WTC11 (cell line): ENCODE measurements at places on chromosomes 16 and 17. TPM values are rescaled to one million over a fixed set of nuclear protein-coding genes. Genes with fewer than 3 reads are reported as not detected.

SPATA22 gene
- not detected in 3 replicates for total RNA-seq

EIF4A3 gene
- total RNA-seq, result 142 to 160 TPM (median 142 TPM) in 3 replicates

CACNG1 gene
- not detected in 3 replicates for total RNA-seq

RRAD gene
- total RNA-seq, result 0.16 to 0.52 TPM (median 0.18 TPM) in 3 replicates

ABAT gene
- total RNA-seq, result 4.4 to 6.6 TPM (median 5.4 TPM) in 3 replicates

SULT1A2 gene
- total RNA-seq, result 0.35 to 0.87 TPM (median 0.55 TPM) in 3 replicates

CA4 gene
- total RNA-seq, result 5.4 to 6.7 TPM (median 6.2 TPM) in 3 replicates

UTS2R gene
- 0.46 to 0.76 TPM (median 0.53 TPM) in 3 replicates for total RNA-seq

KRT9 gene
- total RNA-seq, result not detected in 3 replicates

NPIPB6 gene
- total RNA-seq, result 0.83 to 2.6 TPM (median 2.5 TPM) in 3 replicates

MT3 gene
- 0.71 to 1.2 TPM (median 0.77 TPM) in 3 replicates for total RNA-seq

PABPN1L gene
- not detected in 3 replicates for total RNA-seq

SERPINF2 gene
- 1.6 to 2.7 TPM (median 2.1 TPM) in 3 replicates for total RNA-seq

PIPOX gene
- 32.4 to 34.2 TPM (median 34.1 TPM) in 3 replicates for total RNA-seq

MYL4 gene
- total RNA-seq, result 0.50 TPM in 1 of 3 replicates, not detected in the others

ZNF469 gene
- 1.8 to 3.2 TPM (median 2.4 TPM) in 3 replicates for total RNA-seq

PARD6A gene
- 17.1 to 18.5 TPM (median 17.4 TPM) in 3 replicates for total RNA-seq

GRCh38 chr16:75043175-75043895 lies 44.5 kb downstream of the ZNRF1 start:
- no peak for DNase-seq

- no peak for DNase-seq
Measured at GRCh38 chr16:28932339-28933141, 769 bp downstream of the CD19 start.

DNA sequence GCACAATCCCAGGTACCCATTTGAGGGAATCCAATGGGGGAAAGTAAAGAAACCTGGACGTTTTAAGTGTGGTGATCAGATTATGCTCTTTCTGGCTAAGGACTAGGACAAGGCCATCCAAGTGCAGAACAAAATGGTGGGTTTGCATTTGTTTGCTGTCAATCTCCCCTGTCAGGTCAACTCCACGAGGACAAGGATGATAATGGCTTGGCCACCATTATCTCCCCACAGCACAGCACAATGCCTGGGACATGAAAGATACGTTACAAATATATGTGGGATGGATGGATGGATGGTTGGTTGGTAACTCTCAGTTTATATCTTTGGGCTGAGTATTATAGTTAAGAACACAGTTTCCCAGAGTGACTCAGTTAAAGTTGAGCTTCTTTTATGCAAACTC lies 526.9 kb downstream of the NPIPA7 start:
- no peak for DNase-seq

- no peak for DNase-seq
Measured at GRCh38 chr17:37702598-37702997, 42.3 kb downstream of the HNF1B start.

DNA sequence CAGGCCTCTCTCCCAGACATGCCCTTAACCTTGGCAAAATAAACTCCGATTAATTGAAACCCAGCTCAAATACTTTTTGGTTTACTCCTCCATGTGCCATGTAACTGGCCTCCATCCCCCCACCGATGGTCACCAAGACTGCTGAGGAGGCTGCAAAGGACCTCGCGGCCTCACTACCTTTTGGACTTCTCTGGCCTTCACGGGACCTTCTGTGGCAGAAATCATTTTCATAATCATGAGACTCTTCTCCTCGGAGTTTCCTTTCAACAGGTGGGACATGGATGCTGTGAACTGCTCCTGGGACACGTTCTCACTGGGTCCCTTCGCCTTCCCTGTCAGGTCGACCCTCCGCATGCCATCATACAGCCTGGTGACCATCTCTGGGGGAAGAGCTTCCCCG lies 9.0 kb downstream of the MEAK7 start:
- no peak for DNase-seq

- peak; percentile 79 for DNase-seq
Measured at GRCh38 chr17:10875984-10876555, 38.2 kb upstream of the PIRT start.

DNA sequence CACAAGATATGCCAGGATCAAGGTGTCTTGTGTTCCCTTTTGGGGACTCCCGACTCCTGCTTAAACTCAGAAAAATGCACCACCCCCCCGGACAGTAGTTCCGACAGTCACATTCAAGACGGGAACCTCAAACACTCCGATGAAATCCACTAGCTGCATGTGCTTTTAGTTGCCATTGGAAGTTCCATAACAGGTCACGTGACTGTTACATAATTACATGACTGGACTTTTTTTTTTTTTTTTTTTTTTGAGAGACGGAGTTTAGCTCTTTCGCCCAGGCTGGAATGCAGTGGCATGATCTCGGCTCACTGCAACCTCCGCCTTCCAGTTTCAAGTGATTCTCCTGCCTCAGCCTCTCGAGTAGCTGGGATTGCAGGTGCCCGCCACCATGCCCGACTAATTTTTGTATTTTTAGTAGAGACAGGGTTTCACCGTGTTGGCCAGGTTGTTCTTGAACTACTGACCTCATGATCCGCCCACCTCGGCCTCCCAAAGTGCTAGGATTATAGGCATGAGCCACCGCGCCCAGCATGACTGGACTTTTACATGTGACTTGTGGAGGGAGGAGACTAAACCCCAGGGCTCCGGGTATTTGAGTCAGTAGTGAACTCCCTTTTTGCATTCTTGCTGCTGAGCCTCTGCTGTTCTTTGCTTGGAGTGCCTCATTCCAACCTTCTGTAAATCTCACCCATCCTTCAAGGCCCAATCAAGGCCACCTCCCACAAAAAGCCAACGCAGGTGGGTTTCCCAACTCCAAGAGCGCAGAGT lies 1.6 kb downstream of the SIRT7 start:
- DNase-seq, result no peak

GRCh38 chr16:14371778-14372431 lies 258.2 kb downstream of the PARN start:
- DNase-seq, result peak; percentile 27

DNA sequence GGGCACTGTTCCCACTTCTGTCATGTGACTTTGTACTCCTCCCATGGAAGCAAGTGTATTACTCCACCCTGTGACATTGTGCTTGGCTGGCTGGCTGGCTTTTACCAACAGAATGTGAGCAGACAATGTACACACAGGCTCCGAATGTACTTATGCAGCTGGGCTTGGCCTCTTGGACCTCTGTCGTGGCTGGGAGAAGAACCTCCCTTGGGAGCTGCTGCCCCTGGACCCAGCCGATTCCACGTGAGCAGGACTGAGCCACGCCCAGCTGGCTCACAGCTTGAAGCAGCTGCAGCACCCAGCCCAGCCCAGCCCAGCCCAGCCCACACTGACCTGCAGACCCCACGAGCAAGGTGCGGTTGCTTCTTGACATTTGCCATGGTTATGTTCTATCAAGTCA lies 177.5 kb downstream of the RBFOX3 start:
- DNase-seq, result no peak

DNA sequence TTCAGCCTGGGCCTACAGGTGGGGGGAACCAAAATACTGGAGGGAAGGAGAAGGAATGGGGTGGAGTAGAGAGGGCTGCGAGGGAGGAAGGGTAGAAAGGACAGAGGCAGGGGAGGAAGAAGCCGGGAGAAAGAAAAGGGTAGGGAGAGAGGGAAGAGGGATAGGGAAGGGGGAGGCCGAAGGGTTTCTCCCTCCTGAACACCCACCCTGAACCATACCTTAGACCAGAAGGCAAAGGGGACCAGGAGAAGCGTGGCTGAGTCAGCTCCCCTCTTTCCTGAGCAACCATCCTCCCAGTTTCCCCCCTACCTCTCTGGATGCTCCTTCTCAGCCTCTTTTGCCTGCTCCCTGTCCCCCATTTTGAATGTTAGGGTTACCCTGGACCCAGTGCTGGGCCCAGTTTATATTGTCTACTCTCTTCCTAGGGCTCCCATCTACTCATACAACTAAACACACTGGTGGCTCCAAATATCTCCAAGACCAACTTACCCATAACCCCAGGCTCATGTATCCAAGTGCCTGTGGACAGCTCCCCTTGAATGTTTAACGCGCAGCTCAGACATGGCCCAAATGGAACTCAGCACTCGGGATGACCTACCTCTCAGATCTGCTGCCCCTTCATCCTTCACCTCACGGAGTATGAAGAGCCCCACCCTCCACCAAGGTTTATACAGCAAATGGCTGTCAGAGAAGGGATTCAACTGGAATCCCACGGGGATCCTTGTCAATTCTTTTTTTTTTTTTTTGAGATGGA lies 7.8 kb downstream of the TSPOAP1 start:
- no peak for DNase-seq

DNA sequence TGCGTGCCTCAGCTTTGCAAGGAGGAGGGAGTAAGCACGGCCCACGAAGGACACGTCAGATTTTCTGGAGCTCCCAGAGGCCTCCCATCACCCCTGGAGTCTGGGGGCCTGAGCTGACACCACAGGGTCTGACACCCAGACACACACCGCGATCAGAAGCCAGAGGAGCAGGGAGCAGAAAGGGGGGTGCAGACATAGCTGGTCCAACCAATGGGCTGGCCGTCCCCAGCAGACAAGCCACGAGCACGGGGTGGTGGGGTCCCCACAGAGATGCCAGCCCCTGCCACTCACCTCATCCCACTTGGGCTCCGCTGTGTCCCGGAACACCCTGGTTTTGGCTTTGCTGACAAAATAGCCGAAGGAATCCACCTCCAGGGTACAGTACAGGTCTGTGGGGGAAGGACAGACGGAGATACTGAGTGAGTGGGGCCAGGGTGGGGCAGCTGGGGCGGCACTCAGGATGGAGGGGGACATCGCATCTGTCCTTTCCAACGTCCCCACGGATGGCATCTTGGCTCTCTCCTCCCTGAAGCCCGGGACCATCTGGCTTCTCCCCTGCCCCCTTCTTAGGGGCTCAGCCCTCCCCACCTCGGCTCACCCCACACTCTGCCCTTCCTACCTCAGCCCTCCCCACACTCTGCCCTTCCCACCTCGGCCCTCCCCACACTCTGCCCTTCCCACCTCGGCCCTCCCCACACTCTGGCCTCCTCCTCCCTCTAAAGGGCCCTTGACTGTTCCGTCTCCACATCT lies 53.5 kb downstream of the TIMM22 start:
- no peak for DNase-seq

DNA sequence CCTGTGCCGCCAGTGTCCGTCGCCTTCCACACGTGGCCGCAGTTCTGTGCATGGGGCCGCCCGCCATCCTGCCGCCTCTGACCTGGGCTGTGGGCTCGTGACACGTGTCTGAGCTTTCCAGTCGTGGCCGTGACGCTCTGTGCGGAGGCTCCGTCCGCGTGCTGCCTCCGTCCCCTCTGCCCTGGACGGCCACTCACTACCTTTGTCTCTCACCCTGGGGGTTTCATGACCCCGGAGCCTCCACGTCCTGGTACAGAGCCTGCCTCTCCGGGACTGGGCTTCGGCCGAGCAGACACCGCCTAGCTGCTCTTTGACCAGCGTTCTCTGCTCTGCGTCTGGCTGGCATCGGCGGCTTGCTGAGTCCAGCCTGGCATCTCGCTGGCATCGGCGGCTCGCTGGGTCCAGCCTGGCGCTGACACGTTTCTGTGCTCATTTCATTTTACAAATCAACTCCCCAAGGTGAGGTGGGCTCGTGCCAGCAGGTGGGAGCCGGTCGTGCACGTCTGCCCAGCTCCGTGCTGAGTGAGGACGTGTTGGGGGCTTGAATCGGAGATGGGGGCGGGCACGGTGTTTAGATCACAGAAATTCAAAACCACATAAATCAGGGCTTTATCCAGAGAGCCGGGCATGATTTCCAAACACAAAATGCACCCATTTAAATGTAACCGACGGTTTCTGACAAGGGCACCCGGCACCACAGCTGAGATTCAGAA lies 44.3 kb upstream of the GNG13 start:
- no peak for DNase-seq

DNA sequence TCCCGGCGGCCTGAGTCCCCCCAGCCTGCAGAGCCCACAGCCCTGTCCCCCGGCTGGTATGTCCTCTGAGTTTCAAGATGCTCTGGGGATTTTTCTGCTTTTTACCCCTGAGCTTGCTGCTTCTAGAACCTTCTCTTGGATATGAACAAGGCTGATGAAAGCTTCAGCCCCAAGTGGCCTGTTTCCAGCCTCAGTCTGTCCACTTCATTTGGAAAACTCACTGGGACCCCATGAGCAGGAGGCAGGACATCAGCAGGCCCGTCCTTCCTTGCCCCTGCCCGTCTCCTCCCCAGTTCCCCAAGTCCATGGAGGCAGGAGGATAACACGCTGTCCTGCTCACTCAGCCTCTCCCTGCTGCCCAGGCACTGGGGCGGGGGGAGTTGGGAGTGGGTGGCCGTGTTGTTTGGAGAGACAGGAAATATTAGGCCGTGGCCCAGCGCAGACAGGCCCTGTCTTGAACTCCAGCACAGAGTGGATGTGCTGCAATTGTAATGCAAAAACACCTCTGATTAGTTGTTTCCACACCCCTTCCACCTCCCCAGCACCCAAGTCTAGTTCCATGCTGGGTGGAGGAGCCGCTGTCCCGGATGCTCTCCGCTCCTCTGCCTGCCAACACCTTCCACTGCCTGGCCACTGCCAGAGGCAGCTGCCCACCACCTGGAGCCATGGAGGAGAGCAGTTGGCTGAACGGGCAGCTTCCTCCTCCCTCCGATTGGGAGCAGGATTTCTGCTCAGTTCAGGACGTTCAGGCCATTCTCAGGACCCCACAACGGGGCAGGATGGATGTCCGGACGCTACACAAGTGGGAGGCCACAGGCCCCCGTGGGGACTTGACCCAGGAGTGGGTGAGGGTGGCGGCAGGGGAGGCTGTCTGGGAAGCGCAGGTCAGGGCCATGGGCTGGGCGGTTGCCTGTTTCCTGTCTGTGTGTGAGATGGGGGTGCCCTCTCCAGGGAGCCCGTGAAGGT lies 216.9 kb upstream of the GSE1 start:
- DNase-seq, result peak; percentile 31

- DNase-seq, result no peak
Measured at GRCh38 chr17:9116861-9117568, 95.7 kb downstream of the NTN1 start.

- DNase-seq, result no peak
Measured at GRCh38 chr17:80645706-80646325, 101.2 kb downstream of the RPTOR start.

DNA sequence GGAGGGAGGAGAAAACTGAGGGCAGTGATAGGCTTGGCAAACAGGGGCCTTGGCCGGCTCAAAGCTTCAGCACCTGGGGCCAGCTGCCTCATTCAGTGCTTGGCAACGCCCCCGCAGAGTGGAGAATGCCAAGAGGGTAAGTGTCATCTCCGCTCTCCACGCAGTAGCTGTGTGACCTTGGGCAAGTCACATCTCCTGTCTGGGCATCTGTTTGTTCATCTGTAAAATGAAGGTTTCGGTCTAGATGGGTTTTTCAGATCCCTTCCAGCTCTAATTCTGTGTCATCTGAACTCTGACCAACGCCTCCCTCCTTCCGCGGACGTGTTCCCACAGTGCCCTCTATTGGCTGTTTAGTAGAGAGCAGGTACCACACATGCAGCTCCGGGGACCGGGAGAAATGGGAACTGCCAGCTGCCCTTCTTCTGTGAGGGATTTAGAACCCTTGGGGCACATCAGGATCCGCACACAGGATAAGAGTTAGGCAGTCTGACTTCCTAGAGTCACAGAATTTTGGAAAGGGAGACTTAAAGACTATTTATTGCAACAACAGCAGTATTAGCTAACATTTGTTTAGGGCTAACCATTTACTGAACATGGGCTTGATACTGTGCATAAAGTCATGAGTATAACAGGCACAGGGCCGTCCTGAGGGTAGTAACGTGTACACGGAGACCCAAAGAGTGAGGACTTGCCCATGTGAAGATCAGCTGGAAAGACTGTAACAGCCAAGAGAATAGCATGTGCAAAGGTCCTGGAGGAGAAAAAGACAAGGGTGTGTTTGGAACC lies 26.8 kb downstream of the GP2 start:
- DNase-seq, result peak; percentile 64

- no peak for DNase-seq
Measured at GRCh38 chr17:74288785-74289184, 14.8 kb downstream of the DNAI2 start.
